Renal cortical epithelial cell (primary cell): ENCODE measurements at places on chromosomes 12 and 14. TPM values are rescaled to one million over a fixed set of nuclear protein-coding genes. Genes with fewer than 3 reads are reported as not detected.

Gene CORO1C
- total RNA-seq = 215 and 235 TPM in 2 replicates

Gene BDKRB2
- total RNA-seq = 3.6 and 6.1 TPM in 2 replicates

Gene UBE2N
- 58.4 and 72.9 TPM in 2 replicates for total RNA-seq

Gene LRTM2
- total RNA-seq = not detected in 2 replicates

Gene LAG3
- total RNA-seq = not detected in 2 replicates

Gene HCAR1
- 0.60 and 0.87 TPM in 2 replicates for total RNA-seq

Gene TCL1B
- not detected in 2 replicates for total RNA-seq

Gene GLT1D1
- total RNA-seq = not detected in 2 replicates

Gene TMEM260
- 10.6 and 29.3 TPM in 2 replicates for total RNA-seq

Gene UNG
- 21.5 and 27.1 TPM in 2 replicates for total RNA-seq

Gene TMCC3
- 10.3 and 19.4 TPM in 2 replicates for total RNA-seq

Gene SLC25A47
- not detected in 2 replicates for total RNA-seq

Gene GRIN2B
- 0.52 and 0.89 TPM in 2 replicates for total RNA-seq

Gene MGAT4C
- total RNA-seq = not detected in 2 replicates

Gene OAS3
- 7.1 and 24.7 TPM in 2 replicates for total RNA-seq

Gene TSPAN11
- total RNA-seq = 1.0 TPM in 1 of 2 replicates, not detected in the other

Gene PRH2
- total RNA-seq = not detected in 2 replicates

Gene SLC6A13
- 1.0 and 2.9 TPM in 2 replicates for total RNA-seq

Gene SIX1
- total RNA-seq = 1.2 and 7.6 TPM in 2 replicates

Gene AKAP5
- total RNA-seq = 4.7 and 16.3 TPM in 2 replicates

Gene JAG2
- 4.2 and 5.9 TPM in 2 replicates for total RNA-seq

Gene NTF3
- 3.3 and 3.6 TPM in 2 replicates for total RNA-seq

Gene NANOG
- total RNA-seq = not detected in 2 replicates

Gene LYZ
- total RNA-seq = not detected in 2 replicates

Gene LRRC74A
- total RNA-seq = not detected in 2 replicates

Gene KRT6C
- not detected in 2 replicates for total RNA-seq

Gene GDF3
- total RNA-seq = not detected in 2 replicates

Gene DAZAP2
- 88.9 and 170 TPM in 2 replicates for total RNA-seq

Gene KRT81
- 48.3 TPM in 1 of 2 replicates, not detected in the other for total RNA-seq

Gene CD27
- total RNA-seq = not detected in 2 replicates

Gene SLCO1B1
- total RNA-seq = not detected in 2 replicates

Gene KRT75
- 0.35 TPM in 1 of 2 replicates, not detected in the other for total RNA-seq

Gene HOXC5
- total RNA-seq = 0.80 TPM in 1 of 2 replicates, not detected in the other

Gene DEPDC4
- 1.9 and 2.4 TPM in 2 replicates for total RNA-seq

Gene SERPINA12
- total RNA-seq = not detected in 2 replicates

Gene AVPR1A
- total RNA-seq = 0.05 and 0.69 TPM in 2 replicates

Gene SLC16A7
- 11.5 and 59.0 TPM in 2 replicates for total RNA-seq

Gene ZDHHC22
- not detected in 2 replicates for total RNA-seq
